Lung microvascular endothelial cell (primary cell): ENCODE measurements at places on chromosomes 3 and 15. TPM values are rescaled to one million over a fixed set of nuclear protein-coding genes. Genes with fewer than 3 reads are reported as not detected.

The CHDH gene
- under 0.01 TPM in 2 replicates for total RNA-seq

The KCNAB1 gene
- 0.65 and 2.0 TPM in 2 replicates for total RNA-seq

The IFT80 gene
- 13.9 and 15.7 TPM in 2 replicates for total RNA-seq

The TAGLN3 gene
- not detected in 2 replicates for total RNA-seq

The CNOT10 gene
- total RNA-seq = 18.7 and 26.2 TPM in 2 replicates

The SLC22A14 gene
- total RNA-seq = not detected in 2 replicates
